ENCODE measurements at places on chromosomes 2 and 18.

DNA sequence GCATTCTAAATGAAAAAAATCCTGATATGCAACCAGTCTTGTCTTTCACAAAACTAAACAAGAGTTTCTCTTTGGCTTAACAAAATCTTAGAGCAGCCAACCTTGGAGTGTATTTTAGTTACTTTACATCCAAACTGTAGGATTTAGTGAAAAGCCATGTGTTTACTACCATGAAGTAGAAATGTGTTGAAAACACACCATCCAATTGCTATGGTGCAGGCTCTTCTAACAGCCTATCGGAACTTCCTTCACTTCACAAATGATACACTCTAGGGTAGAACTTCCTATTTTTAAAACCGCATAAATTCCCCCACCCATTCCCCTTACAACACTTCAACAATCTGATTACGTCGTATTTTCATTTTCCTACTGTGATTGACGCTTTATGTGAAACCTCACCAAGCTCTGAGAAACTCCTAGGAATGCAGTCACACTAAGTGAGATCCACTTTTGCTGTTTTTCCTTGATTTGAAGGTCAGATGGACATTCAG, 74.4 kb upstream of the MAP4K4 start:
- DNase-seq = no peak

GRCh38 chr18:51229328-51229727, 31.8 kb upstream of the MEX3C start:
- no peak for DNase-seq

DNA sequence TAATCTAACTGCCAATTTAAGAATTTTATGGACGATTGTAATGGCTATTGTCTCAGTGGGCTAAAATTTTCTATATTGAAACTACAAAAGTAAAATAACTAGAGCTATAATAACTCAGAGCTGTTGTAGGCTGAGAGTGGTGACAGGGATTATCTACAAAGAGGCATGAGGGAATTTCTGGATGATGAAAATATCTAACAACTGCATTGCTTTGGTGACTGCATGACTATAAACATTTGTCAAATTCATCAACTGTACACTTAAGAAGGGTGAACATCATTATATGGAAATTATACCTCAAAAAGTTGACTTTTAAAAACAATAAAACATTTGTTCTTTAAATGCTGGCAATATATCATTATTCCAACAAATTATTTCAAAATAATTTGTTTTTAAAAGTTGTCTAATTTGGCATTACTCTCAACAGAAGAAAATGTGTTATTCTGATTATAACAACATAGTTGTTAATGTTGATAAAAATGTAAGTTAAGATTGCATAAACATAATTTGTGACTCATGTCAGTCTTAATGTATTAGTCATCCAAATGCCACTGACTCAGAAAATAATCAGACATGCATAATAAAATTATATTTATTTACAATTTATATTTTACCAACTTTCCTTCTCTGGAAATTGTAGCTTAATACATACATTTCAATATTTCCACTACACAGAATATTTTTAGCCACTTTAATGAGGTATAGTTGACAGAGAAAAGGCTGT, 865.1 kb upstream of the VRK2 start:
- DNase-seq = peak; percentile 76

DNA sequence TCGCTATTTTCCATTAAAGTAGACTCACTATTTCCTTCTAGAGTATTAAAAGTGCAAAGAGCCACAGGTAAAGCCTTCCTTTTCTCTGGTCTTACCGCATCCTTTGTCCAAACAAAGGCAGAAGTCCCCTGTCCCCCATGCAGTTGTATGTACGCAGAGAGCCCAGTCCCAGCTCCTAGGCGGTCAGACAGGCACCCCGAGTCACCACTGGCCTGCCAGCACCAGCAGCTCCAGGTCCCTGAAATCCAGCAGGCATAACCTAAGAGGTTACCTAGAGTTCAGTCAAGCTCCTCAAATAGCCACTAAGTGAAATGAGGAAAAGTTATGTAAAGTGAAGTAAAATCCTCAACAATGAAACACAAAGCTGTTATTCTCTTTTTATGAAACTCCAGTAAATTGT, 60.4 kb upstream of the TWIST2 start:
- no peak for DNase-seq

DNA sequence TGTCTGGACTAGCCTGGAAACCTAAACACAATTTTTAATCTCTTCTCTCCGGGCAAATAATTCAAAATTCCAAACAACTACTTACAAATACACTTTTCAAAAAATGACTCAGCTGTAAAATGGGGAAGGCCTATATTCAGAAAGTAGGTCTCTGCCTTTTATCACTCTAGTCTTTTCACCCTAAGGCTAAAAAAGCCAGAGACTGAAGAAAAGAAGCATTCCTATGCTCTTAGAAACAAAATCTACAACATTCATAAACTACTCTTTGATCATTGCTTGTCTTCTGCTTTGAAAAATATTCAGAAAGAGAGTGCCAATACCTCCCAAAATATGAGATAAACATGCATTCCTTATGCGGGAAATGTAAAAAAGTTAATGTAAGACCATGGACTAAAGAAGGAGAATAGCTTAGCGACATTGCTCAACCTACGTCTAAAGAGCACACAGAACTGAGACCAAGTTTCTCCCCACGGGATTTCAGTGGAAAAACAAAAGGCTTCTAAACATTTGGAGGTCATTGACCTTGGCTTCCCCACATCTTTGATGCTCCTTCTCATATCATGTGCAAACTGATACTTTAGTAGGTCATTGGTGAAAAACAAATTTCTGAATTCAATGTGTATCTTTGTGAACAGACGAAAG, 74.4 kb upstream of the EPB41L3 start:
- no peak for DNase-seq

DNA sequence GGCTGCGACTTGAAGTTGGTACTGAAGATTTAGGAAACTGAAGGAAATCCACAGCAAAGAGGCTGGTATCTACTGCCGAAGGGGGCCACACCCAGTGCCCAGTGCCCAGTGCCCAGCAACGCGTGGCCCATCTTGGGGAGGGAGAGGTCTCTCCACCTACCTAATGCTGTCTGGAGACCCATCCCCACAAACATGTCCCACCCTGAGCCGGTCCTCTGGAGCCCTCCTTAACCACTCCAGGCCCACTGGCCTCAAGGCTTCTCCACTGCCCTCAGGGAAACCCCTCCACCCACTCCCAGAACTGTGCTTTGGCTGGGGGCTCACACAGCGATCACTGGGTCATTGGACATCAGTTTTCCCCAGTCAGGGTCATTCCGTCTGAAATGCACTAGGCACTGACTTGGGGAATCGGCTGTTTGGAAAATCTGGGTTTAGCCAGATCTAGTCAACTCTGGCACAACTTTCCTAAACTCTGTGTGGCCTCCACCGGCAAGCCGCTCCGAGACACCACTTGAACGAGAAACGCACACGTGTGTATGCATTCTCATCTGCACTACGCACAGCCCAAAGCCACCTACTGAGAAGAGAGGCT, 20.1 kb downstream of the GPR55 start:
- no peak for DNase-seq

DNA sequence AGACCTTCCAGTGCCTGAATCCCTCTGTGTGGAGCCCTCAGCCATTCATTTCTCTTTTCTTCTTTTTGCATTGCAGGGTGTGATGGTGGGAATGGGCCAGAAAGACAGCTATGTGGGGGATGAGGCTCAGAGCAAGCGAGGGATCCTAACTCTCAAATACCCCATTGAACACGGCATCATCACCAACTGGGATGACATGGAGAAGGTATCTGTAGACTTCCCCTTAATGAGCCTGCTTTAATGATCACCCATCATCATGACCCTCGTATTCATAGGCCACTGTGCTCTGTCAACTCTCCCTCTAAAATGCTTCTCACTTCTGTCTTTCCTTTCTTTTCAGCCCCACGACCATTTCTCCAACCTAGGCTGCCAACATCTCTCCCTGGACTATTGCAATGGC, 9.5 kb downstream of the ACTG2 start:
- no peak for DNase-seq

GRCh38 chr2:37782721-37783371, 111.4 kb upstream of the CDC42EP3 start:
- peak; percentile 81 for DNase-seq

DNA sequence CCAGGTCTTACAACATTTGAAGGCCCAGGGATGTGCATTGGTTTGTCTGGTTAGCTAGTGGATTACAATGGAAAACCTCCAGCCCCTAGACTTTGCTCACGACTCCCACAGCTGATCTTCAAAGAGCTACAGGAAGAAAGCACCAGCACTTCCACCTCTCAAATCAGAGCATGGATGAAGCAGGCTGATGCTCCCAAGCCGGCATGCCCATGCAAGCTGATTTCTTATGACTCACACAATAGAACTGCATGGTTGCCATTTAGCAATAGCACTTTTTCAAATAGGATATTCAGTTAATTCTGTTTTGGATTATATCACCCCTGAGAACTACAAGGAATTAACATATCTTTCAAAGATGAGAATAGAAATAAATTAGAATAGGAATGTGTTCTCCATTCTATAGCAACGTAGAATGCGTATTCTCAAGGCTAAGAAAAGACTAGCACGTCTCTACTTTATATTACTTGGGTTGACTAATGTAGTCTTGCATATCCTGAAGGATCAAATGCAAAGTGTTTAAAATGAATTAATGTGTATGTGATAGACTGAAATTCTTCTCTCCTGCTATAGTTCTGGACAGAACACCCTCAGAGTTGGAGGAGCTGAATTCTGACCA, 292.4 kb downstream of the TRIB2 start:
- DNase-seq = peak; percentile 47

- DNase-seq = no peak
Observed at GRCh38 chr2:16649353-16650286, 16.0 kb downstream of the CYRIA start.

GRCh38 chr2:189210250-189211087, 30.9 kb upstream of the COL5A2 start:
- peak; percentile 96 for DNase-seq
